ENCODE measurements at places on chromosomes 7 and 10. TPM values are rescaled to one million over a fixed set of nuclear protein-coding genes. Genes with fewer than 3 reads are reported as not detected.

DNA sequence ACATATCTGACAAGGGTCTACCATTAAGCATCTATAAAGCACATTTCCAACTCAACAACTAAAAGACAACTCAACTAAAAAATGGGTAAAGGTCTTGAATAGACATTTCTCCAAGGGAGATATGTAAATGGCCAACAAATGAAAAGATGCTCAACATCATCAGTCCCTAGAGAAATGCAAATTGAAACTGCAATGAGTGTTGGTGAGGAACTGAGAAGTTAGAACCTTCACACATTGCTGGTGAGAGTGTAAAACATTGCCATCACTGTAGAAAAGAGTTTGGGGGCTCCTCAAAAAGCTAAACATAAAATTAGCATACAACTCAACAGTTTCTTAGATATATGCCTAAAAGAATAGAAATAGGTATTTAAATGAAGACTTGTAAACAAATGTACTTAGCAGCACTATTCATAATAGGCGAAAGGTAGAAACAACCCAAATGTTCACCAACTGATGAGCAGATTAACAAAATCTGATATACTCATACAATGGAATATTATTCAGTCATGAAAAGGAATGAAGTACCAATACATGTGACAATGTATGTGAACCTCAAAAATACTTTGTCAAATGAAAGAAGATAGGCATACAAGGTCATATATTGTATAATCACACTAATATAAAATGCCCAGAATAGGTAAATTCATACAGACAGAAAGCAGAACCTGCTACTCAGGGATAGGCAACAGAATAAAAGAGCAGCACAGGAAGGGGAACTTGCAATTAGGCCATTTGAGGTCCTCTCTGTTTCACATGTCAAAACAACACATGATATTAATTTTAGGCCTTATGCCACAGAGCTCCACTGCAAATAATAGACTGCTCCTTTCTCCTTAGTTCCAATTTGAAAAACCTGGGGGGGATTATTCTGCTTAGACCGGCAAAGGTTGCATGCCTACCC, 10.6 kb upstream of the LRRC72 start:
- DNase-seq = no peak

- no peak for DNase-seq
Observed at GRCh38 chr10:16964576-16965343, 147.5 kb upstream of the RSU1 start.

Gene HOXA2
- 0.59 TPM for total RNA-seq

- DNase-seq = no peak
Observed at GRCh38 chr10:36182179-36182566, 540.1 kb upstream of the FZD8 start.

GRCh38 chr10:112532189-112532588, 85.2 kb downstream of the VTI1A start:
- DNase-seq = no peak

GRCh38 chr10:119412244-119413092, 130.1 kb downstream of the RGS10 start:
- DNase-seq = peak; percentile 87

Gene GRM3
- not detected for total RNA-seq

Gene PDSS1
- 4.3 TPM for total RNA-seq

Gene COL28A1
- 3.4 TPM for total RNA-seq

DNA sequence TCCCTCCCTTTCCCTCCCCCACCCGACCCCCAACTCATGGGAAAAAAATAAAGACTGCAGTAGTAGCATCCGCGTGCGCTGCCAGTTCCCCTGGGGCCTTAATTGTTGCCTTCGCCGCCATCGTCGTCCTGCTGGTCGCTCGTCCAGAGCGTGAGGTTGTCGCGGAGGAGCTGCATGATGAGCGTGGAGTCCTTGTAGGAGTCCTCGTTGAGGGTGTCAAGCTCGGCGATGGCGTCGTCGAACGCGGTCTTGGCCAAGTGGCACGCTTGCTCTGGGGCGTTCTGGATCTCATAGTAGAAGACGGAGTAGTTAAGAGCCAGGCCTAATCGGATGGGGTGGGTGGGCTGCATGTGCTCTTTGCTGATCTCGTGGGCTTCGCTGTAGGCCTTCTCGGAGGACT, 27.0 kb downstream of the HSPB1 start:
- no peak for DNase-seq

DNA sequence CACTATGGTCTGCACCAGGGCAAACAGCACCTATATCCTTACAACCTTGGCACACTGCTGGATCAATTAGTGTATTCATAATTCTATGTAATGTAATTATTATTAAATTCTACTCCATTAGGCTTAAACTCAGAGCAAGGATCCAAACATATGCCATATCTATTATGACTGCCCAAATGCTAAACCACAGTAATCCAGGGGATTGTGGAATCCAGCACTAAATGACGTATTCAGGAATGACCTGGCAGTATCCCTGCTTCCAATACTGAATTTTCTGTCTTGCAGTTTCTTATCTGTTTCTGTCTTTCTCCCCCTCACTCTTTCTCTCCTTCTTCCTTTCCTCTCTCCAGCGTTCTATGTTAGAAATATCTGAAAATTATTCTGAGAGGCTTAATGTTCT, 16.5 kb upstream of the UBE2D1 start:
- DNase-seq = no peak

- DNase-seq = no peak
Observed at GRCh38 chr7:101868191-101868950, 50.9 kb downstream of the CUX1 start.

Gene GHRHR
- not detected for total RNA-seq

- DNase-seq = no peak
Observed at GRCh38 chr10:128084364-128084763, 41.9 kb downstream of the MKI67 start.

- DNase-seq = peak; percentile 45
Observed at GRCh38 chr10:60849217-60849616, 70.9 kb downstream of the CDK1 start.

DNA sequence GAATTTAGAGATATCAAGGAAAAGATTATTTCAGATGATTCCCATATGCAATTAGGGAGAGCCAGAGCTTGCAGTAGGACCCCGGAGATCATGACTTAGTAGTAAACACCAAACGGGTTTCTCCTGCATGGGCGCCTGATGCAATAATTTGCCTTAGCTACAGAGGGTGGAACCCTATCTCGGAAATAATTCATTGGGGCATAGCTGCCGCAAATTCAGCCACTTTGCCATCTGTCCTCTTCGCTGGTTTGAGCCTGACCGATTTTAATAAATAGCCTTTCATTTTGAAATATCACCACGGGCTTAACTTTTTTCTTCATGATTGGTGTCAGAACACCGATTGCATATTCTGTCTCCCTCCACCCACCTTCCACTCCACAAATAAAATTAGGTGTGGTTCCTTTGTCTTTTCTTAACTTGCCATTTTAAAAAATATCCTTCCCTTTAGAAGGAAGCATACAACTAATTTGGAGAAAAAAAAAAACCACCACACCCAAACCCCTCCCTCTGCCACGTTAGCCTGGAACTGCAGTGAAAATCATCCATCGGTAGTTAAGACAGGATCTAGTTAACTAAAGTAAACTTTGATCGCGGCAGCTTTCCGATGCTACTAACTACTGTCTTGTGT, 1.4 kb downstream of the GARS1 start:
- DNase-seq = no peak

Gene HTR5A
- not detected for total RNA-seq

DNA sequence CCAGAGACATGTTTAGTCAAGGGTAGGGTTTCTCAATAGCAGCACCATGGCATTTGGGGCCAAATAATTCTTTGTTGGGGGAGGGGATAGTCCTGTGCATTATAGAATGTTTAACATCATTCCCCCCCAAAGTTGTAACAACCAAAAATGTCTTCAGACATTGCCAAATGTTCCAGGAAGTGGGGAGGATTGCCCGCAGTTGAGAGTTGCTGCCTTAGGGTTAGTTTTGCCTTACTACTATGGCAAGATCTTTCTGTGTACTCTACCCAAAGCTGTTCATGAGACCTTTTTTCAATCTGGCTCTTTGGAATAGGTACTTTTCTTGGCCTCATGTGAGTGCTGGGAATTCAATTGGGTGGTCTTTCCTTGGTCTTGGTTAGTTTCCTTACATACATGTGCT, 34.1 kb downstream of the SAMD8 start:
- DNase-seq = no peak

Gene TRPV5
- total RNA-seq = not detected

DNA sequence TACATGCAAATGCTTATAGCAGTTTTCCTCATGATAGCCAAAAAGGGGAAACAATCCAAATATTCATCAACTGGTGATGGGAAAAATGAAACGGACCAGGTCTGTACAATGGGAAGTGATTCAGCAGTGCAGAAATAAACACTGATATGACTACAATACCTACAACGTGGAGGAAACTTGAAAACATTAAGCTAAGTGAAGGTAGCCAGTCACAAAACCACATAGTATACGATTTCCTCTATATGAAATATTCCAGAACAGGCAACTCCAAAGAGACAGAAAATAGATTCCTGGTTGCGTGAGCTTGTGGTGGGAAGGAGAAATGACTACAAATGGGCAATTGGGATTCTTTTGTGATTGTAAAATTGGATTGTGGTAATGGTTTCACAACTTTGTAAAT, 263.1 kb upstream of the PITRM1 start:
- no peak for DNase-seq

DNA sequence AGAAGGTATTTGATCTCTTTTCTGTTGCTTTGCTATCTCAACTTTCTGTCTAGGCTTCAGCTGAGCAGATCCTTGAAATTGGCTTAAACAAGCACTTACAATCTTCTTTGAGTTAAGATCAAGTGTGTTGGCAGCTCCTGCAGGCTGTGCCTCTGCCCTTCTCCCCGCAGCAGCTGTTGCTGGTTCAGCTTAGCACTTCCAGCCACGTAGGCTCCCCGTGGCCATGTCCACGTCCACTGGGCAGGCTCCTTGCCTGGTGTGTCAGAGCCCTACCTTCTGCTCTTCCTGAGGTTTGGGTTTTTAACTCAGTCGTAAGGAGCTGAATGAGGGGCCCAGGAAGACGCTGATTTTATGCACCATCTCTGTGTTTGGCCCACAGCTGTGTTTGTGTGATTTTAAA, 47.2 kb downstream of the CAMK1D start:
- DNase-seq = no peak

DNA sequence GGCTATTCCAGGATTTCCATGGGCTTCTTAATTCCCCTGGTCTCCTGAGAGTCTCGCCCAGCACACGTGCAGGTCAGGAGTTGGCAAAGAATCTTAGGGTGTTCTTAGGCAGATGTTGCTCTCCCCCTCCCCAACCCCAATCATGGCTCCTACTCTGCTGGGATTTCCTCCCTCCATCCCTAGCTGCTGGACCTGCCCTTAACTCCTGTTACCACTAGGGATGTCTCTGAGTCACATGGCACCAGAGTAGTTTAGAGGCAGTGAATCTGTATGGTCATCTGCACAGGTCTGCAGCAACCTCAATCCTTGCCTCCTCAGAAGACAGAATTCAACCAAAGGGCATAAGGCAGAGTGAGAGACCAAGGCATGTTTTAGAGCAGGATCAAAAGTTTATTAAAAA, 51.8 kb upstream of the CHST3 start:
- DNase-seq = no peak

DNA sequence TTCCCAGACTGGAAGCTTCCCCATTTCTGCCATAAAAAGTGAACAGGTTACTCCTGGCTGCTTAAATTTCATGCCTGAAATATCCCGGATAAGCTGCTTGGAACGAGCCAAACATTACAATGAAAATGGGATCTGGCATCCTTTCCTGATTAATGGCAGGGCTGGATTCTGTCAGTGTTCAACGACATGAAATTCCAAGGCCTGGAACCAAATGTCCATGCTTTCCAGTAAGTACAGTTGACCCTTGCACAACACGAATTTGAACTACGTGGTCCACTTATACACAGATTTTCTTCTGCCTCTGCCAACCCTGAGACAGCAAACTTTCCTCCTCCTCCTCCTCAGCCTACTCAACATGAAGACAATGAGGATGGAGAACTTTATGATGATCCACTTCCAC, 65.4 kb downstream of the SGMS1 start:
- no peak for DNase-seq

DNA sequence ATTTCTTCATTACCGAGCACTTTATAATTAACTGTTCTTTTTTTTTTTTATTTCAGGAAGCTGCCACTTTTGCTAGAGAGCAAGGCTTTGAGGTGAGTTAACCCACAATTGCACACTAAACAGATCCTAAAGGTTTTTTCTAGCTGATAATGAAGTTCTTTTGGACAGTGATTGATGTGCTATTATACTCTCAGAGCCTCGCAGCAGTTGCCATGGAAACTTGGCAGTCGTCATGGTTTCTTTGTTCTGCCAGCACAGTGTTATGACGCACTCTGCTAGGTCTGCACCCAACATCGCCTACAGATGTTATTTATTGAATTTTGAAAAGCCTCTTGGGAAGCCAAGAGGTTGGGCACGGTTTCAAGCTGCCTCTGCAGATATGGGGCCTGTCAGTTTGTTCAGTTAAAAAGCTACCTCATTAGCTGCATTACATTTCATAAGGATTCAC, 237.2 kb upstream of the KAT6B start:
- peak; percentile 62 for DNase-seq

DNA sequence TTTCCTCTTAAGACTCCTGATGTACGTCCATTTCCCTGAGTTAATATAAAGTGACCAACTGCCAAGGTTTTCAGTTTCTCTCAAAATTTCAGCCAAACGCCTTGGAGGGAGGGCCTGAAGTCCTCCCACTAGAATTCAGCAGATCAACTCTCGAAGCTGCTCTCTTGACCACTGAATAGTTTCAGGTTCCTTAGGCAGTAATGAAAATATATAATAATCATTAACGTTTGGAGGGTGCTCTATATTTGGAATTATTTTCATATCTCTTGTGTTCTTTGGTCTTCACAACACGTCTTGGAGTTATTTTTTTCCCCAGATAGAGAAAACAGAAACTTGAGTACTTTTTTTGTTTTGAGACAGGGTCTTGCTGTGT, 123.6 kb upstream of the SFMBT2 start:
- DNase-seq = no peak

DNA sequence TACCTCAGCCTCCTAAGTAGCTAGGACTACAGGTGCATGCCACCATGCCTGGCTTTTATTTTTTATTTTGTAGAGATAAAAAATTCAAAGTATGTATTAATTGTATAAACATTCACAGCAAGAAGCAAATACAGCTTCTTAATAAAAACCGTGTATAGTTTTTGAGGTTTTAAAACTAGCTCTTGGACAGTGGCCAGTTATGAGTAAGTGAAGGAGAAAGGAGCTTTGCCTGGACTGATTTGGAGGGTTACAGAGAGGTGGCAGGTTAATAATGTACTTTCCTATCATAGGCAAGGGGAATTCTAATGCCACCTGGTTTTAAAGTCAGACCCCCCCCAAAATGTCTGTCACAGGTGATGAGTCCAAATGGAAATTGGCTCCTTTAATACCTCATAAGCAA, 43.4 kb downstream of the ZNRF2 start:
- no peak for DNase-seq

GRCh38 chr7:114533131-114533530, 118.5 kb downstream of the FOXP2 start:
- DNase-seq = no peak

GRCh38 chr10:60446070-60446833, 56.6 kb upstream of the ANK3 start:
- DNase-seq = no peak

Data from psoas muscle (tissue), 8 donors.